ENCODE measurements at places on chromosomes 12 and 14.

- no peak for DNase-seq
Measured at GRCh38 chr14:51996148-51996746, 6.9 kb downstream of the RTRAF start.

DNA sequence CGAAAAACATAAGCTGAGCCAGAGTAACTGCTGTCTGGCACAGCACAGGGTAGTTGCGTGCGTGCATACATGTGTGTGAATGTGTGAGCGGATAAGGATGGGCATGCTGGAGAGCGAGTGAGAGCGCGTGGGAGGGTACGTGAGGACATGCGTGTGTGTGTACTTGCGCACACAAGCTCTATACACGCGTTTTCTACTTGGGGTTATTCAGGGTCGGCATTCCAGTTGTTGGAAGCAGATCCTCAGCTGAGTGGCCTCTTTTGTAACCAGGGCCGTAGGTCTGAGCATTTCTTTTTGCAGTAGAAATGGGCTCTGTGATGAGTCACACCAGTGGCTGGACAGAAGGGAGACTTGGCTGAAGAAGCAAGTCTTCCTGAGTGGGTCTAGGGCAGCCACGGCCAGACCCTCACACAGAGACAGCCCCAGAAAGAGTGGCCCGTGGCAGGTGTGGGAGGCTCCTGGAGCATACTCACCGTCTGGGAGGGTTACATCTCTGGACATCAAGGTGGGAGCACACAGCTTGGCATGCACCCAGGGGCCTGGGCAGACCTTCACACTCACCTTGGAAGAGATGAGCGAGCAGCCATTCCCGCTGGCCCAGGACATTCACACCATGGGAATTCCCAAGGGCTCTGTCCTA, 78.0 kb downstream of the LRRC74A start:
- DNase-seq: peak; percentile 89

DNA sequence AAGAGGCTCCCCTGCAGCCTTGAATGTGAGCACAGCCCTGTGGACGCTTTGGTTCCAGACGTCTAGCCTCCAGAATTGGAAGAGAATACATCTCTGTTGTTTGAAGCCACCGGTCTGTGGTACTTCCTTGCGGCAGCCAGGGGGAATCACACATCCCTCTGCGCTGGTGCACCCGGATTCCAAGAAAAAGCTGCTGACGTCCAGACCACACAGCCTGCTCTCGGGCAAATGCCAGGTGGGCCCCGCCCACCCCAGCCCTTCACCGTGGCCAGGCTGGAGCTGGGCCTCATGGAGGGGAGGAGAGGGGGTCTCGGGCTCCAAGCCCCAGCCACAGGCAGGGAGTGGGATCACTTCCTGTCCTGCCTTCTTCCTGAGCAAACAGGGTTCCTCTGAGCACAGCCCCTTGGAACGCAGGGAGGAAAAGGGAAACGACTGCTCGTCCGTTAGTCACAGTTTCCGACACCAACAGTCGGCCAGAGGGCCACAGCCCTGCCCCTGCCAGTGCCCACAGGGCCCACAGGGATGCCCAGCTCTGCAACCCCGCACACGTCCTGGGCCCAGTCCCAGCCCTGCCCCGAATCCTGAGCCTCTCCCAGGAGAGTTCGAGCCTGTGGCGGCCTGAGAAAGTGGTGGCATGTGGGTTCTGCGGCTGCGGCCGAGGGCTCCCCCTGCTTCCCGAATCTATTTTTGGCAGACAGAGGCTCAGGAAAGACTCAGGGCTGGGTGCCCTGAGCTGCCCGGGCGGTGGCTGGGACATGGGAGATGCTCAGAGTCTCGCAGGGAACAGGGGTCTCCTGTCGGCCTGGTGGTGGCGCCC, 85.3 kb downstream of the RFLNA start:
- DNase-seq: no peak

DNA sequence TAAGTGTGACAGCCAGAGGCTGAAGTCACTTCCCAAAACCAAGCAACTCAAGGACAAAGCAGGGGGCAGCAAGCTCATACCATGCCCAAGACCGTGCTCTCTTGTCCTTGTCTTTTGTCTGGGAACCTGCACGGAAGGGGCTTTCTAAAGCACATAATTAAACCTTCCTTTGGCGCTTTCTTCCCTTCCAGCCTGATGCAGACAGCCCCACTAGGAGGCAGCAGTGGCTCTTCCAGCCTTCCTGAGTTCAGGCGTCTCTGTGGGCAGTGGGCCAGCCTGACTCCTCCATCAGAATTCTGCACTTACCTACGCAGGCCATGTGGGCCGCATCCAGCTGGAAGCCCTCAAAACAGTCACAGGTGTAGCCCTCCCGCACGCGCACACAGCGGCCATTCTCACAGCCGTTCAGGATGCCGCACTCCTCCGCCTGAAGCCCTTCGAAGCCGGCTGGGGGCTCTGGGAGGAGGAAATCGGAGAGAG, 7.6 kb downstream of the ISCA2 start:
- DNase-seq: peak; percentile 42

GRCh38 chr12:9669534-9669933, at the start of gene CLEC2D:
Gene CLEC2D (plus strand): TSS chr12:9669713. CDS start chr12:9669735, 22 bp downstream.
- DNase-seq: no peak

GRCh38 chr14:75851574-75851866, 130.3 kb downstream of the TGFB3 start:
- DNase-seq: no peak

DNA sequence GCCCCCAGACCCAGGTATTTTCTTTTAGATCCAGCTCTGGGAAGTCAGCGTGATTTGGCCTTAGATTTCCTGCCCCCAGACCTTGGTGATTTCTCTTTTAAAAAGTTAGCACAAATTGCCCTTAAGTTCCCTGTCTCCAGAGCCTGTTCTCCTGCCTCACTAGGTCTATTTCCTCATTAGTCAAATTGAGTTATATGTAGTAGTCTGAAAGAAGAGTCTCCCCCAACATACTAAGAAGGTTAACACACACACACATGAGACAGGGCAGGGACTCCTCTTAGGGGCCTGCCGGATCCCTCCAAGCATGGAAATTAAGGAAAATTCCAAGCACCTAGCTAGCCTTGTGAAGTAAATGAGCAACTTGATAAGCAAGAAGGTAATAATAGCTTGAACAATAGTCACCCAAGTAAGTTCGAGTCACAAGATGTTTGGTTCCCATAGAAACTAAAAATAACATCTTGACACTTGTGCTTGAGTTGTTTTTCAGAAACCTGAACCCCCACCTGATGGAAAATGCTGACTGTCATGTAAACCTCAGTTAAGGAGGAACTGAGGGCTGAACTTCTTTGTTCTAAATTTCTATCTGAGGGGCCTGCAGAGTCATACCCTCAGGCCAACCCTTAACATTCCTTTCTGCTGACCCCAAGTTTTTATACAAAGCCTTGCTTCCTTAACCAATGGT, 51.6 kb downstream of the CAND1 start:
- no peak for DNase-seq

GRCh38 chr12:19694627-19695026, 255.3 kb downstream of the AEBP2 start:
- no peak for DNase-seq

- no peak for DNase-seq
Measured at GRCh38 chr14:74634481-74634880, 22.4 kb upstream of the LTBP2 start.

GRCh38 chr14:91129261-91129660, 15.4 kb downstream of the DGLUCY start:
- no peak for DNase-seq

DNA sequence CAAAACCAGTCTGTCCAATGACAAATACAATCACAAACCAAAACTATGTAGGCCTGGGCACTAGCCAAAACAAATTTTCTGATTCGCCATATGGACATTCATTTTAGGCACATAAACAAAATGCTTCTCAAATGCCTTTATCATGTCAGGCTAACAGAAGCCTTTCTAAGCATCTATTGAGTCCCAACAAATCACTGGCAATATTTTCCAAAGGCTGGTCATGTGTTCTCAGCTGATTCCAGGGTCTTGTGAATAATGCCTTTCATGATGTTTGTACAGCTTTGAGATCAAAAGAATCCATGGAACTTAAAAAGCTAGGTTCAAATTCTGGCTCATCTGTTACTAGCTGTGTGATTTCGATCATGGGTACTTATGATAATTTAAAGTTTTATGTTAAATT, 16.1 kb downstream of the FSCB start:
- DNase-seq: no peak

- no peak for DNase-seq
Measured at GRCh38 chr12:102504280-102504679, 23.9 kb upstream of the IGF1 start.

GRCh38 chr12:11642785-11643184, 6.7 kb upstream of the ETV6 start:
- no peak for DNase-seq

- no peak for DNase-seq
Measured at GRCh38 chr12:69991690-69992288, 166.8 kb downstream of the MYRFL start.

GRCh38 chr12:26870491-26871419, 37.8 kb upstream of the ITPR2 start:
- no peak for DNase-seq

- no peak for DNase-seq
Measured at GRCh38 chr14:93092606-93093556, 22.8 kb downstream of the ITPK1 start.

DNA sequence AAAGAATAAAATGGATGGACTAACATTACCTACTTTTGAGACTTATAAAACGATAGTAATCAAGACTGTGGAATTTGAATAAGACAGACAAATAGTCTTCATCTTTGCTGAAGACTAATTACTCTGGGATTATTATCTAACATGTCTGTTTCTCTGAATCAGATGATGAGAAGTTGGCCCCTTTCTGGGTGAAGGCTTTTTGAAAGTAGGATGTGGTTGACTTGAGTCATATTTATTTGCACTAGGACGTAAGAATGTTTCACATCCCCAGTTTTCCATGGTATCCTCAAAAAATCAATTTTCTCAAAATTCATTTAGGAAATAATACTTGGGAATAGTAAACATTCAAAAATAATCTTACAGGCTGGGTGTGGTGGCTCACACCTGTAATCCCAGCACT, 31.8 kb downstream of the PKP2 start:
- no peak for DNase-seq

- DNase-seq: no peak
Measured at GRCh38 chr12:24530689-24531088, 418.2 kb downstream of the BCAT1 start.

- no peak for DNase-seq
Measured at GRCh38 chr12:88127099-88127498, 14.8 kb downstream of the CEP290 start.

GRCh38 chr12:11621797-11622423, 27.6 kb upstream of the ETV6 start:
- no peak for DNase-seq

GRCh38 chr14:99063620-99064225, 208.3 kb downstream of the BCL11B start:
- no peak for DNase-seq
